ENCODE measurements at places on chromosomes 12 and 14.

- no peak for DNase-seq
- no peaks in the 10 kb centered on the region for H3K4me1 ChIP-seq
- H3K36me3 ChIP-seq, result peaks cover 6% of the 10 kb centered on the region
- H3K4me3 ChIP-seq, result no peak overlapping the region
- no peaks in the 10 kb centered on the region for H3K27me3 ChIP-seq
Observed at GRCh38 chr12:109855377-109855776, 22.2 kb upstream of the TRPV4 start.

- no peak overlapping the region for H3K4me3 ChIP-seq
- H3K27me3 ChIP-seq, result no peaks in the 10 kb centered on the region
Observed at GRCh38 chr14:100675699-100676684, 50.7 kb upstream of the DLK1 start.

DNA sequence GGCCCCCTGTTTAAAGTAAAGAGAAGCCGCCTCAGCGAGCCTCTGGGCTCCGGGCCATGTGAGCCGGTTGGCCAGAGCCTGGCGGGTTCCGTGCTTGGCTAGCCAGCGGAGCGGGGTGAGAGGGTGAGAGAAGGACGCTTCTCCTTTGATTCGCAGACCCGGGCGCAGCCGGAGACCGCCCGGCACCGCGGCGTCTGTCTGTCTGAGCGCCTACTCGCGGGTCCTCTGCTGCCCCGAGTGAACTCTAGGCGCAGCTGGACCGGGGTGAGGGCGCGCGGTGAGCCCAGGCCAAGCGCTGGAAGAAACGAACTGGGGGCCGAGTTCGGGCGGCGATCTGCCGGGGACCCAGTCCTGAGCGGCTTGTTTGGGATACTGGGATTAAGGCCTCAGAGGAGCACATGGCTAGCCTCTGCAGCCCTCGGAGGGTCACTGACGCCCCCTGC is 41.4 kb upstream of the TBX5 start:
- H3K27ac ChIP-seq, result no peak overlapping the region
- DNase-seq, result no peak
- no peaks in the 10 kb centered on the region for H3K36me3 ChIP-seq
- no peaks in the 10 kb centered on the region for H3K4me1 ChIP-seq
- H3K27me3 ChIP-seq, result no peaks in the 10 kb centered on the region

DNA sequence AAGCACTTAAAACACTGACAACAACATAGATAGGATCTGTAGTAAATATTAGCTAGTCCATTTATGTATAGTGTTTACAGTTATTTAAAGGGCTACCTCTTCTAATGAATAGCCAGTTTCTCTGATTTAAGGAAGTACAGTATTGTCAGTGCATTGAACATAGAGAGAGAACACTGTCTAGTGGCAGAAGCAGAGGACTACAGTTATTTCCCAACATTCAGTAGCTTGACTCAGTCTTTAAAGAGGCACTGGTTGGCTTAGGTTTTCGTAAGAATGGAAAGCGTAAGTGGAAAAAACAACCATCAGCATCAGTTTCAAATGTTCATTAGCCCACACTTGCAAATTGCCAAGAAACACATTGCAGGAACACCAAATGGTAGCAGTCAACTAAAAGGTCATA is 125.0 kb upstream of the HMGA2 start:
- H3K4me3 ChIP-seq, result no peak overlapping the region
- no peak for DNase-seq
- no peak overlapping the region for H3K27ac ChIP-seq
- H3K36me3 ChIP-seq, result no peaks in the 10 kb centered on the region
- H3K4me1 ChIP-seq, result no peaks in the 10 kb centered on the region

GRCh38 chr14:80271389-80271788 is 60.1 kb upstream of the DIO2 start:
- H3K27me3 ChIP-seq, result no peaks in the 10 kb centered on the region
- DNase-seq, result no peak
- H3K36me3 ChIP-seq, result no peaks in the 10 kb centered on the region
- no peak overlapping the region for H3K4me3 ChIP-seq
- no peaks in the 10 kb centered on the region for H3K4me1 ChIP-seq

DNA sequence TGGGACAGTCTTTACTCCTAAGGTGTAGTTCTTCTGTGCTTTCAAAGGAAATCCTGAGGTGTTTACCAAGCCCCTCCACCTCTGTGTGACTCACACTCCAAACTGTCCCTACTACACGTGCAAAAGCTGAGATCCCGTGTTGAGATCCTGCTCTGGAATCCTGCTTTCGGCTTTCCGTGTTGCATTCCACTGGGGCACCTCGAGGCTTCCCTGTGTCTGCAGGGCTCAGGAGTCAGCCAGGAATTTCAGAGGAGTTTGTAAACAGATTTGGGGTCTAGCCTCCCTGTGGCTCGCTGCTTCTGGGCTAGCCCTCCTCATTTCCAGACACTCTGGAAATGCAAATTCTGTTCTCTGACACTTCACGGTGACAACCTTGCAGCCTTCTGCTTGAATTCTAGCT is 48.4 kb downstream of the CACNA2D4 start:
- no peaks in the 10 kb centered on the region for H3K4me1 ChIP-seq
- no peaks in the 10 kb centered on the region for H3K36me3 ChIP-seq
- DNase-seq, result no peak

DNA sequence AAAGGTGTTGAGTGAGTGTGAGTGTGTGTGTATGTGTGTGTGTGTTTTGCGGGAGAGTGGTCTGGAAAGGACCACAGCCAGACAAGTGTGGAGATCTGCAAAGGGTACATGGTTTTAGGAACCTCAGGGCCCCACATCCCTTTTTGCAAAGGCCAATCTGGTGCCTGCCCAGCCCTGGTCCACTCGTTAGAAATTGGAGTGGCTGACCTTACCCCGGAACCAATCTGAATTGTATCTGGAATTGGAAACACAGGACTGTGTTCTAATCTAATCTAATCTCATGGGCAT is 11.3 kb upstream of the TBX3 start:
- H3K27ac ChIP-seq, result no peak overlapping the region
- DNase-seq, result no peak
- H3K36me3 ChIP-seq, result no peaks in the 10 kb centered on the region
- H3K27me3 ChIP-seq, result no peaks in the 10 kb centered on the region

GRCh38 chr12:120012067-120012621 is 23.1 kb downstream of the BICDL1 start:
- no peaks in the 10 kb centered on the region for H3K4me1 ChIP-seq
- H3K27me3 ChIP-seq, result no peaks in the 10 kb centered on the region
- no peak for DNase-seq
- no peak overlapping the region for H3K27ac ChIP-seq

DNA sequence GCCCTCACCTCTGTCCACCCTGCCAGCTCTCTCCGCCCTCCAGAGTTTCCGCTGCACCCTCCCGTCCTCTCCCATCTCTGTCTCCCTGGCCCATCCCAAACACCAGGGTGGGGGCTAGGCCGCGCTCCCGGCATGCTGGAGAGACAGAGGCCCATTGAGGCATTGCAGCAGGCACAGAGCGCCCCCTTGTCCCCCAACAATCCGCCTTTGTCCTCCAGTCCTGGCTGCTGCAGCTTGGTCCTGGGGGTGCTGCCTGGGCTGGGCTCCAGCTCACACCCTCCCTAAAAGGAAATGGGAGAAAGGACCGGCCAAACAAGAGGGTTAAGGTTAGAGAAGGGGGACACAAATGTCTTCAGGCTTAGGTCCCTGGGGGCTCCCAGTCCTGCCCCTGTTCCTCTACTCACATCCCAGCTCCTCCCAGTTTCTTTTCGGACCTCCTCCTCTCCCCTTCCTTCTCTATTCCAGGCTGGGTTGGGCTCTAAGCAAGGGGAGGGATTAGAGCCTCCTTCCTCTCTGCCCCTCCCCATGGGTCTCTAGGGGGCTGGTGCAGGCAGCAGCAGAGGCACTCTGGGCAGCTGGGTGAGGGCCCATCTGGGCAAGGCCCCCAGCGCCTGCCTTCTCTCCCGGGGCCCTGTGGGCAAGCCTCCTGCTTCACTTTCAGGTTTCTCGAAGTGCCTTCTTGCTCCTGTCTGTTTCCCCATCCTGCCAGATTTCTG is at the start of gene CMTM5:
CMTM5 (plus strand) TSS at position 565 of the 716 bp plus-strand sequence. CDS start 206 bp downstream, outside the sequence.
- no peaks in the 10 kb centered on the region for H3K4me1 ChIP-seq
- peak; percentile 74 for DNase-seq
- no peak within 1 kb of the TSS for H3K4me3 ChIP-seq

GRCh38 chr12:94749455-94749854 is 99.1 kb upstream of the TMCC3 start:
- no peak overlapping the region for H3K4me3 ChIP-seq
- H3K4me1 ChIP-seq, result no peaks in the 10 kb centered on the region
- H3K27me3 ChIP-seq, result no peaks in the 10 kb centered on the region

DNA sequence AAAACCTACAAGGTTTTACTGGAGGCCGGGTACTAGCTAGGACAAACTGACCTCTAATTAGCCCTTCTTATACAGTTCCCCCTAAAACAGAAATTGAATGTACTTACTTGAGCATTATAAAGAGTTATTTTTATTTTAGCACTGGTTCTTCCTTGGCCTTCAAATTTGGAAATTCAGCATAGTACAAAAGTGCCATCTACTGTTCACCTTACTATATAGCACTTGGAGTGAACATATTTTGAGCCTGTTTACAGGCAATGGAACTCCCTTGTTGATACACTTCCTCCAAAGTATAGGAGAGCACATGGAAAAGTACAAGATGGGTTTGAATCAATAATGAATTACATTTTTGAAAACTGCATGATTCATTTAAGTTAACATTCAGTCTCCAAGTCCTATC is 3.9 kb upstream of the POC1B start:
- H3K4me3 ChIP-seq, result no peak overlapping the region
- H3K4me1 ChIP-seq, result no peaks in the 10 kb centered on the region
- no peak for DNase-seq
- H3K36me3 ChIP-seq, result no peaks in the 10 kb centered on the region
- H3K27me3 ChIP-seq, result no peaks in the 10 kb centered on the region

- H3K27ac ChIP-seq, result no peak overlapping the region
- no peaks in the 10 kb centered on the region for H3K4me1 ChIP-seq
- H3K4me3 ChIP-seq, result no peak overlapping the region
- no peaks in the 10 kb centered on the region for H3K36me3 ChIP-seq
- DNase-seq, result no peak
- H3K27me3 ChIP-seq, result no peaks in the 10 kb centered on the region
Observed at GRCh38 chr12:17352164-17352563, 737.8 kb downstream of the RERGL start.

DNA sequence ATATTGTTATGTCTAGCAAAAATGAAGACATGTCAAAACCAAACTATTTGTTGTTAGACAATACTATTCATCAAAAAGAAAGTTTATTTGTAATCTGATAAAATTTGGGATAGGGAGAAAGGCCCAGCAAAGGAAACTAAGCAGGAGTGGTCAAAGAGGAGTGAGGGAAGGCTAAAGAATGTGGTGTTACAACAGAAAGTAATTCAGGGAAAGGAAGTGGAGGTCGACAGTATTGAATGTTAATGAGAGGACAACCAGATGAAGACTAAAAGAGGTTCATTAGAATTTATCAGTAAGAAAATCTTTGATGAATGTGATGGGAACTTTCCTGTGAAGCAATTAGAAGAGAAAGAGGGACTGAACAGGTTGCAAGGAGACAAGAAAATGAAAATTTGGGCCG is 33.9 kb downstream of the PLCZ1 start:
- no peaks in the 10 kb centered on the region for H3K27me3 ChIP-seq
- no peak overlapping the region for H3K27ac ChIP-seq
- no peak overlapping the region for H3K4me3 ChIP-seq
- no peak for DNase-seq
- H3K4me1 ChIP-seq, result no peaks in the 10 kb centered on the region
- H3K36me3 ChIP-seq, result no peaks in the 10 kb centered on the region

- peak overlapping the region; percentile 79 for H3K4me3 ChIP-seq
- H3K27ac ChIP-seq, result peak overlapping the region; percentile 32
Observed at GRCh38 chr14:60164404-60164711, 840 bp downstream of the DHRS7 start.

DNA sequence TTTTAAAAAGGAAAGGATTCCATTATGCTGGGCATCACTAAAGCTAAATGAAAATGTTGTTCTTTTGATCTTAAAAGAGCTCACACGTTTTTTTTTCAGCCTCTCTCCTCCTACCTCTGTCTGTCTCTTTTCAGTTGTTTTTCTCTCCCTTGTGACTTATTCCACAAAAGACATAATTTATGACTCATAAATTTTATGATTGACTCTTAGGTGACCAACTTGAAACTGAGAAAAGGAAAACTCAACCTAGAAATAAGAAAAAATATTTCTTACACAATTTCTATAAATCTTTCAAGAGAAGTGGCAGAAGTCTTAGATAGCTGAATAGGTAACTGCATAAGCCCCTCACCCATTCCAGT is 227.7 kb upstream of the DDHD1 start:
- no peaks in the 10 kb centered on the region for H3K27me3 ChIP-seq
- no peaks in the 10 kb centered on the region for H3K36me3 ChIP-seq
- H3K4me1 ChIP-seq, result no peaks in the 10 kb centered on the region
- DNase-seq, result no peak

GRCh38 chr12:111757361-111758119 is 9.2 kb upstream of the ALDH2 start:
- DNase-seq, result peak; percentile 88
- no peaks in the 10 kb centered on the region for H3K27me3 ChIP-seq
- no peaks in the 10 kb centered on the region for H3K36me3 ChIP-seq
- H3K4me1 ChIP-seq, result peaks cover 2% of the 10 kb centered on the region
- H3K27ac ChIP-seq, result peak overlapping the region; percentile 49

DNA sequence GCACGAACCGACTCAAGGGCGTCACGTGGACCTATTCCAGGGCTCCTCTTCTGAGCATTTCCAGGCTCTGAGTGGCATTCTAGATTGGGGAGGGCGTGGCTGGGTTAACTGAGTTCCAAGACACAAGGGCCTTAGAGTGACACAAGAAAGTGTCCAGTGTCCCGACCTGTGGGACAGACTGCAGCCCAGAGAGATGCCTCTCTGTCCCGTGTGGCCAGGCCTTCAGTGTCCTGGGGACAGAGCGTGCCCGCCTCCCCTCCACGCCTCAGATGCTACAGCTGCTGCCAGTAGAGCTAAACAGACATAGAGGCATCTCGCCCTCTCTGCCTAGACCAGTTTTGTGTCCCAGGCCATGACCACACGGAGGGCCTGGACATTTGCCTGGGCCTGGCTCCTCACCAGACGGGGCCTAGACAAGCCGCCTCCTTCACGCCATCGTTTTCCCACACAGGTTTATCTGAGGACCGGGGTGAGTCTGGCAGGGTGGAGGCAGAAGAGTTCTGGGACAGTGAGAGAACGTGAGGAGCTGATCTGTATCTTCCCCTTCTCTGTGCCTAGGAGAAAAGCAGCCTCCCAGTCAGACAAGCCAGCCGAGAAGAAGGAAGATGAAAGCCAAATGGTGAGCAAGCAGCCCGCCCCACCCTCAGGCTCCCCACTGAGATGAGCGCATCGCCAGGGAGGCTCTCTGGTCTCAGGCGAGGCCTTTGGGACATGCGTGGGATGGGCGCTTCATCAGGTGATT is 27.1 kb downstream of the DEGS2 start:
- H3K4me1 ChIP-seq, result no peaks in the 10 kb centered on the region
- no peaks in the 10 kb centered on the region for H3K27me3 ChIP-seq
- no peak overlapping the region for H3K27ac ChIP-seq
- H3K4me3 ChIP-seq, result no peak overlapping the region
- H3K36me3 ChIP-seq, result no peaks in the 10 kb centered on the region

GRCh38 chr14:54700717-54701116 is 133.8 kb downstream of the SAMD4A start:
- peak overlapping the region; percentile 34 for H3K27ac ChIP-seq
- DNase-seq, result no peak
- H3K4me3 ChIP-seq, result no peak overlapping the region
- no peaks in the 10 kb centered on the region for H3K36me3 ChIP-seq
- no peaks in the 10 kb centered on the region for H3K27me3 ChIP-seq

GRCh38 chr12:45670346-45671065 is 59.0 kb upstream of the ARID2 start:
- H3K4me3 ChIP-seq, result no peak overlapping the region
- H3K27ac ChIP-seq, result no peak overlapping the region
- no peaks in the 10 kb centered on the region for H3K27me3 ChIP-seq
- peaks cover 9% of the 10 kb centered on the region for H3K4me1 ChIP-seq
- no peaks in the 10 kb centered on the region for H3K36me3 ChIP-seq
- no peak for DNase-seq
